CD4-positive, alpha-beta T cell treated with Interleukin-6 for 4 hours (primary cell): ENCODE measurements at places on chromosomes 11 and 22.

GRCh38 chr11:2612884-2613571 lies 86.8 kb downstream of the KCNQ1OT1 start:
- no peak for DNase-seq

DNA sequence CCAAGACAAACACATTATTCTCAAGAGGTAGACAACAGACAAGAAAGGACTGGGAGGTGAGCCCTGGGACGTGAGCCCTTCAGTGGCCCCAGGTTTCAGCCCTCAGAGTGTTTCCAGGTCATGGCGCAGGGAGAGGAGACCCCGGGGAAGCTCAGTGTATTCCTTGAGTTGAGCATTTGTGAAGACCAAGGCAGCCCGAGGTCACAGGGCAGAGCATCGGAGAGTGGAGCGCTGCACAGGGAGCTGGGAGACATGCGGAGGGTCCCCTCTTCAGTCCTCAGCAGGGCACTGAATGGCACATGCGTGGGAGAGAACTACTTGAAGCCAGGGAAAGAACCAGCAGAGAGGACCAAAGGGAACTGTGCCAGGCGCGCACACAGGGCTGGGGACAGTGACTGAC lies 11.7 kb downstream of the KRTAP5-6 start:
- DNase-seq, result no peak

DNA sequence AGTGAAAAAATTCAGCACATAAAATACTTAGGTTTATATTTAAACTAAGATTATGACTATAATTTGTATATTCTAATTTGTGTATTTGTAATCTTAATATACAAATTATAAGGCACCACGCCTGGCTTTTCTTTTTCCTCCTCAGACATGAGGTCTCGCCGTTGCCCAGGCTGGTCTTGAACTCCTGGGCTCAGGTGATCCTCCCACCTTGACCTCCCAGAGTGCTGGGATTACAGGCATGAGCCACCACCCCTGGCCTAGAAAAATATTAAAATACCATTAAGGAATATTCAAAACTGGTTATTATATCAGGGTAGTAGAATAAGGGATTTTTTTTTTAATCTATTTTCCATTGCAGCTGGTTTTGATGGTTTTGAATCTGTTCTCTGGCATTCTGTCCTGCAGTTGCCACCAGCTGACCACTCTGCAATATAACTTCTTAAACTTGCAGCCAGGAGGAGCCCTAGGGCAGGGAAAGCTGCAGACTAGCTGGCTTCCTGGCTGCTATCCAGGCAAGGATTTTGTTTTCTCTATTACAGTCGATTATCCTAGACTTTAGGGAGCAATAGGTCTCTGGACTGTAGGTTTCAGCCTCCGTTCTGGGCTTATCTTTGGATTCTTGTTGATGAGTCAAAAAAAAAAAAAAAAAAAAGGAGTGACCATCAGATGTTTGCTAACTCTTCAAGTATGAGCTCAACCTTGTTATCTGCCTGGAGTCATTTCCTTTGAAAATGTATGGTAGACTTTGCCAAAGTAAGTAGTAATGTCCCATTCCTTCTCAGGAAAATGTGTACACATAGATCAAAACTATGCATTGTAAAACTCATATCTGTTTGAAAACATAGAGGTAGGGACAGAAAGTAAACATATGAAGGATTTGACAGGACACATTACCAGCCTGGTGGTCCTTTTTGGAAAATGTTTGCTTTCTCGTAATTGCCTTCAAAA lies 13.2 kb downstream of the POLA2 start:
- peak; percentile 46 for DNase-seq

- DNase-seq, result no peak
These were observed 31.7 kb downstream of the EXT2 start for GRCh38 chr11:44127130-44127529.

GRCh38 chr22:44380756-44381486 lies 68.2 kb upstream of the SHISAL1 start:
- no peak for DNase-seq

GRCh38 chr11:197741-198235 lies 4.9 kb downstream of the SCGB1C1 start:
- DNase-seq, result no peak

DNA sequence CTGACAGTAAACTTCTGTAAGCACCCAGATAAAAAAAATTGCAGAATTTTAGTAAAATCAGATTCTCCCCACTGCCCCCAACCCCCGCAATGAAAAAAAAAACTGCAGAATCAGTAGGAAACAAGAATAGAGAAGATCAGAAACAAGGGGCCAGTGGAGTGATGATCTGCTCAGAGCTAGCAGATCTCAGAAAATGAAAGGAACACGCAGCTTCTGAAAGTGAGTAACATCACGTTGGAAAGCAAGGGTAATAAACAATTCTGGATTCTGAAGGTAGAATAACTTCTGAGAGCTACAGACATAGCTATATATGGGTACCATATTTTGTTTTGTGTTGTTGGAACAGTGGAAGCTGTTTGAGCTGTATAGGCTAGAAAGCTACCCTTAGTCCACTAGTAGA lies 23.2 kb downstream of the ACAT1 start:
- no peak for DNase-seq
